ENCODE measurements at places on chromosomes 4 and X.
A peak's percentile ranks its signal among the peaks of the same experiment; 100 is the strongest.

GRCh38 chrX:10175319-10175871 lies 18.6 kb downstream of the CLCN4 start:
- DNase-seq, result no peak

DNA sequence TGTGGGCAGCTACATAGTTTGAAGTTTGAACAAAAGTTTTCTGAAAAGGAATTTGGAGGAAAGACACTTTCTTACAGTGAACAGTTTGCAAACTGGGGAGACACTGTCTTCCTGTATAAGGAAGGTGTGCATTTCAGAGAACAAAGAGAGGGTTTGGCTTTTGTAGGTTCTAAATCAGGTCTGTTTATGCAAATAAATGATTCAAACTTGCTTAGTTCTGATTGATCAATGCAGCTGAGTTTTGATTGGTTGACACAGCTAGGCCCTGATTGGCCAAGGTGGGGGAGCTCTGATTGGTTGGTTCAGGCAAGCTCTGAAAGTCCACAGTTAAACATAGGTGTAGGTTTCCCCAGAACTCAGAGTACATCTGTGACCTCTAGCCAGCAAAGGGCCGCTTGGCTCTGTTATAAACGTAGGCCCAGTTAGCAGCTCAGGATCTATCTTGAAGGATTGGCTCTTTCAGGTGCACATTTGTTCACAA lies 63.0 kb upstream of the ENPP6 start:
- no peak for DNase-seq

GRCh38 chrX:153968754-153969124 lies 2.9 kb downstream of the HCFC1 start:
- DNase-seq, result no peak

GRCh38 chrX:100662796-100663195 lies 18.8 kb downstream of the SRPX2 start:
- DNase-seq, result no peak

GRCh38 chr4:122588453-122589238 lies 32.2 kb downstream of the IL21 start:
- DNase-seq, result no peak

DNA sequence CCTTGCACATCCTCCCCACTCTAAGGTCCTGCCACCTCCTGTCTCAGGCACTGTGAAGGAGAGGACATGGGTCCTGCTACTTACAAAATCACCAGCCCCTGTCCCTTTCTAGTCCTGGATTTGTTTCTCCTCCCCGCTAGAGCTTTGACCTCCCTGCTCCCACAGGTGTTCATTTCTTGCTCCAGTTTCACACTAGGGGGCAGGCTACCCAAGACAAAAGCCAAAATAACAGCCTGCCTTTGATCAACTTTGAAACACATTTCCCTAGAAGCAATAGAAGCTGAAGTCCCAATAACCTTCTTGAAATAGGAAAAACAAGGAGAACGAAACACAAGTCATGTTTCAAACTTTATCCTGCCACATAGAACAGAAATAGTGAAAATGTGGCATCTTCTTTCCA lies 164.4 kb downstream of the QDPR start:
- DNase-seq, result no peak

DNA sequence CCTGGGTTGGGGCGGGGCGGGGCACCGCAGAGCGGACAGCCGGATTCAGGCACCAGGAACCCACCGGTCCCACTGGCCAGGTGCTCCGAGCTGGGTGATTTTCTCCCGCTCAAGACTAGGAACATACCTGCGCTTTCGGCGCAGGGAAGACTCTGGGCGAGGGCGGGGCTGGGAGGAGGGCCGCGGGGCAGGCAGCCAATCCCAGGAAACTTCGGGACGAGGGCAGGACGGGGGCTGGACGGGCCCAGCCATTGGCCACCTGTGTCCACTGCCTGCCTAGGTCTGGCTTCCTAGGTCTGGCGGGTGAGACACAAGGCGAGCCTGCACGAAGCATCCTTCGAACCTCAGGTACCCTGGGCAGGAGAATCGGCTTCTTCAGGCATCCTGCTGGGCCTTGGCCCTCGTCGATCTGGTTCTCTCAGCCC lies 274 bp upstream of the ERVMER34-1 start:
- DNase-seq, result no peak

DNA sequence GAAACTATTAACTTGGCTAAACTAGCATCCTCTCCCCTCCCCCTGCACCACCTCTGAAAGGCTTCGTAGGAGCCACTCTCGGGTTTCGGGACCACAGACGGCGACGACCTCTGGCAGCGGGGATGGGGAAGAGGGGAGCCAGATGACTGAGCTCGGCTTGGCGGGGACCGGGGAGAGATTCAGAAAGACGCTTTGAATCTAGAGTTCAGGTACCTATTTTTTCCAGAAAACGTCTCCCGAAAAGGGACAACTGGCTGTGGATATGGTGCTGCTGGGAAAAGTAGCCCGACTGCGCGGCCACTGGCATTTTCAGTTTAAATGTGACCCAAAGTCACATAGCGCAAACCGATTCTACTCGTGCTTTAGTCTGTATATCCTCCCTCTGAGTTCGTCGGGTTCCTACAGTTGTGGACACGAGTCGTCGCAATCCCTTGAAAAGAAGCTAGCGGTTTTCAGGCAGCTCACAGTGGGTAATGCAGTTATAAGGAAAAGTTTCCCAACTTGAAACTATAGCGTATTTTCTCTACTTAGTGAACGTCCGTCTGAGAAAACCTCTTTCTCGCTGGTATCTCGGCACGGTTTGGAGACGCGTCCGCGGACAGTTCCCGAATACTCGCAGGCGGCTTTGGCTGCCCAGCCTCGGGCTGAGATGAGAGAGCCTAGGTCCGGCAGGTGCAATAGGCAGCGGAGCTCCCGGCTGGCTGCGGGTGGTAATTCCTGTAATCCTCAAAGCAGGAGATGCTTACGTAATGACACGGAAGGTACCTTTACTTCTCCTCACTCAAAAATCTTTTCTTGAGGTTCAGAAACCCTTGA lies 1.3 kb downstream of the PARM1 start:
- no peak for DNase-seq

DNA sequence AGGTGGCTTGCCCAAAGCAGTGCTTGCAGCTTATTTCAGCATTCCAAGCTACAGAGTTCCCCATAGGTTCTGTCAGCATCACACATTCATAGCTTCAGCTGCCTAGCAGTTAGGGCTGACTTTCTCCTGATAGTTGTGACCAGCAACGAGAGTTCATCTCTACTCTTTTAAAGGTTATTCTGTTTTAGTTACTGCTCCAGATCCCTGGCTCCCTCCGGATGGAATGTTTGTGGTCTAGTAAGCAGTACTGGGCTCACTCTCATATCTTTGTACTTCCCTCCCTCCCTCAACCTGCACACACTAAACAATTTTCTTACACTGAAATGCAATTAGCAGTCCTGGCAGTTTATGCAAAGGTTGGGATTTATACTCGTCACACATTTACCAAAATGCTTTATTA lies 43.9 kb downstream of the PTTG2 start:
- DNase-seq, result no peak

DNA sequence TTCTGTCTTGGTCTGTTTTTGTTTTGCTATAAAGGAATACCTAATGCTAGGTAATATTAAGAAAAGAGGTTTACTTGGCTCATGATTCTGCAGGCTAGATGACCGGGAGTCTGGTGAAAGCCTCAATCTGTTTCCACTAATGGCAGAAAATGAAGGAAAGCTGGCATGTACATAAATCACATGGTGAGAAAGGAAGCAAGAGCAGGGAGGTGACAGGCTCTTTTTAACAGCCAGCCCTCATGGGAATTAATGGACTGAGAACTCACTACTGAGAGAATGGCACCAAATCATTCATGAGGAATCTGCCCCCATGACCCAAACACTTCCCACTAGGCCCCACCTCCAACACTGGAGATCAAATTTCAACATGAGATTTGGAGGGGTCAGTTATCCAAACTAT lies 27.6 kb downstream of the SATL1 start:
- no peak for DNase-seq

- DNase-seq, result no peak
Observed at GRCh38 chr4:139672732-139673131, 7.1 kb downstream of the MGST2 start.

GRCh38 chrX:109352066-109352588 lies 129.8 kb downstream of the GUCY2F start:
- DNase-seq, result no peak

- no peak for DNase-seq
Observed at GRCh38 chr4:183909187-183909586, 4.1 kb downstream of the STOX2 start.

GRCh38 chr4:178752954-178753525 lies 1310.8 kb upstream of the AGA start:
- DNase-seq, result no peak

GRCh38 chr4:52983563-52984303 lies 121.6 kb downstream of the RASL11B start:
- DNase-seq, result no peak

GRCh38 chr4:76011700-76012387 lies 4.5 kb upstream of the CXCL9 start:
- DNase-seq, result no peak

DNA sequence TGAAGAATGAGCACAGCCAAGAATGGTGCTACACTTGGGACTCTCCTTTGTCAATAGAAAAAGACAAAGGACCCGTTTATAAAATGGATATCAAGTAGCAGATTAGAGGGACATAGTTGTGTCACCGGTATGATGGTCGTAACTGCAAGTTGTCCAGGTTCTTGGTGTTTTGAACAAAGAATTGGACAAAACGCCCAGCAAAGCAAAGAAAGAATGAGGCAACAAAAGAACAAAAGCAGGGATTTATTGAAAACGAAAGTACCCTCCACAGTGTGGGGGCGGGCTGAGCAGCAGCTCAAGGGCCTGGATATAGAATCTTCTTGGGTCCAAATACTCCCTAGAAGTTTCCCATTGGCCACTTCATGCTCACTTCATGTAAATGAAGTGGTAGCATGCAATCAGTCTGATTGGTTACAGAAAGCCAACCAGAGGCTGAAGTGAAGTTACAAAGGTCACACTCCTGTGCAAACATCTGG lies 54.7 kb downstream of the SHROOM3 start:
- DNase-seq, result no peak

DNA sequence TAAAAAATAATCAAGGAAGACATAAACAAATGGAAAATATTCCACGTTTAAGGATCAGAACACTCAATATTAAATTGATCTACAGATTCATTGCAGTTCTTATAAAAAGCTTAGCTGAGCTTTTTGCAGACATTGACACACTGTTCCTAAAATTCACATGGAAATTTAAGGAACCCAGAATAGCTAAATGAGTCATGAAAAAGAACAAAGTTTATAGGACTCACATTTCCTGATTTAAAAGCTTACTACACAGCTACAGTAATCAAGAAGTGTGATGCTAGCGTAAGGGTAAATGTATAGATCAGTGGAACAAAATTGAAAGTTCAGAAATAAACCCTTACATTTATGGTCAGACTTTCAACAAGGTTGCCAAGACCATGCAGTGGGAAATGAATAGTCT lies 33.1 kb downstream of the NSUN7 start:
- DNase-seq, result no peak

GRCh38 chr4:5381961-5382441 lies 326.4 kb downstream of the EVC2 start:
- no peak for DNase-seq

- DNase-seq, result no peak
Observed at GRCh38 chrX:133461231-133461630, 45.9 kb upstream of the GPC4 start.

DNA sequence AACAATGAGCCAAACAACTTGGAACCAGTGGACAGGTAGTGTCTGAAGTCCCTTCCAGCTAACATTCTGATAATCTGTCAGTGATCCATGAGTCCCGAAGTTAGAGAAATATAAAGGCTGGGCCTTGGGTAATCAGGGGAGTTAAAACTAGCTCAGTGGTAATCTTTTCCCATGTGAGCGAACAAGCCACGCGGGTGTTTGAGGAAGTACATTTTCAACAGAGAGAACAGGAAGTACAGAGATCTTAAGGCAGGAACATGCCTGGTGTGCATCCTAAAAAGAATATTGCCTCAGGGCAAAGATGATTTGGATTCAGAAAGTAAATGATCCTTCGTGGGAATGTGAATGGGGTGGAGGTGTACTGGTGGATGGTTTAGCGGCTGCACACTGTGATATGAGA lies 42.9 kb downstream of the FNIP2 start:
- DNase-seq, result no peak

- DNase-seq, result no peak
Observed at GRCh38 chrX:10986616-10987015, 124.5 kb upstream of the HCCS start.

- DNase-seq, result no peak
Observed at GRCh38 chr4:171239196-171239595, 574.0 kb upstream of the GALNTL6 start.

GRCh38 chrX:155767876-155768769 lies 113.0 kb upstream of the VAMP7 start:
- no peak for DNase-seq

DNA sequence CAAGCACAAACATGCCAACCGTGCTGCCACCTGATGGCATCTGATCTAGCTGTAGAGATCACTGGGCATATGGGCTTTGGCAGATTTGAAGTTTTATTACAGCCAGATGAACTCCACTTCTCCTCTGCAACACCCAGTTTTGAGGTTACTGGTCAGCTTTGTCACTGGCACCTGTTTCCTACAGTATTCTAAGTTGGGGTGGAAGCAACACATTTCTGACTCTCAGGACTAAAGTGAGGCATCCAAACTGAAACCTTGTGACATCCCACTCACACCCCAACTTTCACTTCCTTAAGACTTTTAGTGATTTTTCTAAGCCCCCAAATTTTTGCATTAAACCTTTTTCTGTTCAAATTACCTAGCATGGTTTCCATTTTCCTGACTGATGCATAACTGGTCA lies 115.1 kb upstream of the PCDH18 start:
- no peak for DNase-seq

DNA sequence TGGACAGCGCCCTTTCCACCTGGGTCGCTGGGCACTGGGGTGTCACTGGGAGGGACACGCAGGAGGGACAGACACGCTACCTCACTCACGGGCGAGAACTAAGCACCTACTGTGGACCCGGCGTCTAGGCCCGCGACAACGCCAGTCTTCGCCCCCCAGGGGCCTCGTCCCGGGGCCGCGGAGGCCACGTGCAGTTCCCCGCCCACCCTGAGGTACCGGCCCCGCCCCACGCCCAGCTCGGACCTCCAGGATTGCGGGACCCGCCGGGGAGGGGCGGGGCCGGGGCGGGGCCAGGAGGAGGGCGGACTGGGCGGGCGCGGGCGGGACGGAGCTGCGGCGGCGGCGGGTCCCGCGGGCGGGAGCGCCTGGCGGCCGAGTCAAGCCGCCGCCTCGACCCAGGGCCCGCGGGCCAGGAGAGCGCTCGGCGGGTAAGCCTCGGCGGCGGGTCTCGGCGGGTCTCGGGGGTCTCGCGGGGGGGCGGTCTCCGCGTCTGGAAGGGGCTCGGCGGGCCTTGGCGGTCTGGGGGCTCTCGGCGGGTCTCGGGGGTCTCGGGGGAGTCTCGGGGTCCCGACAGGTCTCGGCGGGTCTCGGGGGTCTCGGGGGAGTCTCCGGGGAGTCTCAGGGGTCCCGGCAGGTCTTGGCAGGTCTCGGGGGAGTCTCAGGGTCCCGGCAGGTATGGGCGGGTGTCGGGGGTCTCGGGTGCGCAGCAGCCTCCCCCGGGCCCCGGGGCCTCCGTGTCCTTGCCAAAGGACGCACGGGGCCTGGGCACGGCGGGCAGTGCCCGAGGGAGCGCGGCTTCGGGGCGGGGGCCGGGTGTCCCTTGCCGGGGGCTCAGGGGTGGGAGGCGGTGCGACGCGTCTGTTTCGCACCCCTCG lies at the start of gene SH3BP2:
TSS of gene SH3BP2 (plus strand) at position 375 of the 875 bp plus-strand sequence. CDS start 27,533 bp downstream, outside the sequence.
- DNase-seq, result peak; percentile 52

GRCh38 chr4:144734522-144734921 lies 88.6 kb downstream of the HHIP start:
- DNase-seq, result no peak

Data from omental fat pad (tissue), 4 donors.